ENCODE measurements at places on chromosomes 12 and 14.

GRCh38 chr14:74591899-74592298, 20.1 kb downstream of the LTBP2 start:
- no peak for DNase-seq

- no peak for DNase-seq
These were observed 6.5 kb downstream of the C12orf43 start for GRCh38 chr12:121009741-121010140.

- DNase-seq = no peak
These were observed 11.3 kb downstream of the NFATC4 start for GRCh38 chr14:24378981-24379906.

- no peak for DNase-seq
These were observed 129.3 kb upstream of the MAP1LC3B2 start for GRCh38 chr12:116429826-116430360.

DNA sequence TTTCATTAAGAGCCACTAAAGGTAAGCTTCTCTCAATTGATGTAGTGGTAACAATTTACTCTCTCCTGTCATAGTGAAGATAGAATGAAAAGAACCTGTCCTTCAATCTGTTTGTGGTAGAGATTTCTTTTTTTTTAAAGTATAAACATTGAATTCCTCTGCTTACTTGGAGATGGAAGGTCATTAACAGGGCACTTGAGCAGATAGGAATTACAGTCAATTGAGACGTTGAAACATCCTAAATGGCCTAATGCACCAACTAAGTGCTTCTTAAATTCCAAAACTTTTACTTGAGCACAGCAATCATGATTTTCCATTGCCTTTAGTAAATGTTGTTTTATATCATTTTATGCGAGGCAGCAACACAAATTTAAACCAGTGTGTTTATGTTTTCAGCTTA, 241.4 kb downstream of the FOXG1 start:
- no peak for DNase-seq

Data from SHP77 treated with DMSO at 0.1 percent for 48 hours (cell line).